Fibroblast of upper back skin (primary cell): ENCODE measurements at places on chromosomes 1 and 21.
A peak's percentile ranks its signal among the peaks of the same experiment; 100 is the strongest.

GRCh38 chr1:183435497-183435896, 17.3 kb upstream of the NMNAT2 start:
- no peak for DNase-seq

DNA sequence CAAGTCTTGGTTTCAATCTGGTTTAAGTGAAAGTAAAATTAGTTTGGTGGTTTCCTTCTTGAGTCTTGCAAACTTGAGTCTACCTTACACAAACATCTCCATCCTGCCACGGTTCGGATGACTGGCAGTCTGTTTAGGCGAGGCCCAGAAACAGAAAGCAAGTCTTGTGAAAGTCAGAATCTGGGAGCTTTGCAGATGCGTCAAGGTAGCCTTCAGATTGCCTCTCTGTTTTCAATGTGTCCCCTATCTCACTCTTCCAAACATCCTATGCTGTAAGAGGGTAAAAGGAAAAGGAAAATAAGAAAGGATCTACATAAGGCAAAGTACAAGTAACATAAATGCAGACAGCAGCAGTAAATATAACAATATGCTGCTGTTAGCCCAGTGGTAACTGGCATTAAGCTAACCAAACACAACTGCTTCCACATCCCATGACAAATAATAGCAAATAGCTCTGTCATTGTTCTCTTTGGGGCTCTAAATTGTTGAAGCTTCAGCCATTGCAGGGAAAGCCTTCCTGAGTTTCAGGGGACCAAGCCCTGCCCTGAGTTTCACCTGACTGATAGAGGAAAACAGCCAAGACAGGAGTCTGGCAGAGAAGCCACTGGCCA, 26.2 kb upstream of the C1orf105 start:
- DNase-seq, result no peak

- DNase-seq, result no peak
Observed at GRCh38 chr1:15400627-15401026, 9.1 kb upstream of the EFHD2 start.

DNA sequence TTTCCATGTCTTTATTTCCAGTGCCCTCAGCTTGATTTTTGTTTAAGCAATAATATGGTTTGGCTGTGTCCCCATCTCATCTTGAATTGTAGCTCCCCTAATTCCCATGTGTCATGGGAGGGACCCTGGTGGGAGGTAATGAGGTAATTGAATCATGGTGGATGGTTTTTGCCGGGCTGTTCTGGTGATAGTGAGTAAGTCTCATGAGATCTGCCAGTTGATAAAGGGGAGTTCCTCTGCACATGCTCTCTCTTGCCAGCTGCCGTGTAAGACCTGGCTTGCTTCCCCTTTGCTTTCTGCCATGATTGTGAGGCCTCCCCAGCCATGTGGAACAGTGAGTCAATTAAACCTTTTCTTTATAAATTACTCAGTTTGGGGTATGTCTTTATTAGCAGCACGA, 559.6 kb upstream of the ADAMTS5 start:
- DNase-seq, result peak; percentile 24

- peak; percentile 22 for DNase-seq
Observed at GRCh38 chr1:208848854-208849253, 604.7 kb upstream of the PLXNA2 start.

- DNase-seq, result no peak
Observed at GRCh38 chr1:42128499-42128898, 24.7 kb upstream of the GUCA2B start.

GRCh38 chr1:117796226-117796625, 133.2 kb downstream of the GDAP2 start:
- no peak for DNase-seq

DNA sequence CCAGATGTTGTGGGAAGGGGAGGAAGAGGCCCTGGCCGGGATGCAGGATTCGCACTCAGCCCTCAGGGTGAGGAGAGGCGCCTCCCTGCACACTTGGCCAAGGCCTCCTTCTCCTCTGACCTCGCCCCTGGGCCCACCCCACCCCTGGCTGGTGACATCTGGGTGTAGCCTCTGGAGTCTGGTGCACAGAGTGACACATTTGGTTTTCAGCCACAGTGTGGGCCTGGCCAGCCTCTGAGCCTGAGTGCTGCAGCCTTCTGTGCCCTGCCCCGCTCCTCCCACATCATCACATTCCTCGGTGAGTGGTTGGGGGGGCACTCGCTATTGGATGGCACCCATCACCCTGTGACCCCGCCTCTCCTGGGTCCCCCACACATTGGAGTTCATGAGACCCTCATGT, 45.8 kb downstream of the PRDM16 start:
- DNase-seq, result no peak

DNA sequence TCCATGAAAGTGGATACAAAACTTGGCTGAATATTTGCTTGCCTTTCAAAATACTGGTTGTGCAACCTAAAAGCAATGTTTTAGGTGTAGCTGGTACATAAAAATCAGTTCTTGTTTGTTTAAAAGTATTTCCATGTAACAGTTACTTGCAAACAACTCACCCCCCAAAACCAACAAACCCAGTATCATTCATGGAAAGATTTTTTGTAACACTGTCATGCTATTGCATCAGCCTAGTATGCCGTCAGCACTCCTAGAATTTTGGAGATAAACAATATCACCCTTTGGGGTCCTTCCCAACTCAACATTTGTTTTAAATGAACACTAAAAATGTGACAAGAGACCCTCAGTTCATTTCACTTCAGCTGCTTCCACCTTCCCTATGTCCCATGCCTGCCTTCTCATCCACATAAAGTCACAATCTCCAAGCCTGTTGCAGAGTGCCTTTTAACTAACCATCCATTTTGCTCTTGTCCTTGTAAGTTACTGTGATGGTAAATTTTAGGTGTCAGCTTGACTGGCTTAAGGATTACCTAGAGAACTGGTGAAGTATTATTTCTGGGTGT, 425.3 kb downstream of the DUSP10 start:
- peak; percentile 57 for DNase-seq

GRCh38 chr1:47592296-47593012, 154.6 kb downstream of the FOXD2 start:
- no peak for DNase-seq

DNA sequence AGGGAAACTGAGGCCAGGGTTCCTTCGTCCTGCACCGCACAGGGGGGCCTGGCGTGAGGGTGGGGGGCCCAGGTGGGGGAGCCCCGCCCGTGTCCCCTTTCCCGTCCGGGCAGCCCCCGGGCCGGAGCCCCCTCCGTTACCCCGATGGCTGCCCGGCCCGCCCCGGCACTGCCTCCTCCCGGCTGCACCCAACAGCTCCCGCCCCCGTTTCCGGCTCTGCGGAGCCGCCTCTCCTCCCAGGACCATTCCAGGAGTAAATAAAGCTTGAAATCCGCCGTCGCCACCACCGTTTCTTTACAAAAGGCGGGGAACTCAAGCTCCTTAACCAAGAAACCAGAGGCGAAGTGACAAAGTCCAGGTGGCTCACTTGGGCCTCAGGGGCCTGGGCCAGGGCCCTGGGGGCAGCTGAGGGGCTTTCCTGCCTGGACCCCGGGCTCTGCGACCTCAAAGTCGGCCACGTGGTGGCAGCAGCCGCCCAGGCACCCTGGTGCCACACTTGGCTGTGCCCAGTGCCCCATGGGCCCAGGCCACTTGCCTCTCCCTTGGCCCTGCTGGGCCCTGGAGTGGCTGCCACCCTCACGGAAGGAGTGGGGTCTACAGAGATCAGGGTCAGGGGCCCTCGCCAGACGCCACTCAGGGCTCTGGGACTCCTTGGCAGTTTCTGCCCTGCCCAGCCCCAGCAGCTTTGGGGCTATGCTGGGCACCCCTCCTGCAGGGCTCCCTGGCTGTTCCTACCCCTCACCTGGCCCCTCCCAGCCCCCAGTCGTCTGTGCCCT, 514 bp upstream of the FAAP20 start:
- peak; percentile 86 for DNase-seq

- DNase-seq, result no peak
Observed at GRCh38 chr1:166112425-166112824, 54.4 kb downstream of the FAM78B start.

DNA sequence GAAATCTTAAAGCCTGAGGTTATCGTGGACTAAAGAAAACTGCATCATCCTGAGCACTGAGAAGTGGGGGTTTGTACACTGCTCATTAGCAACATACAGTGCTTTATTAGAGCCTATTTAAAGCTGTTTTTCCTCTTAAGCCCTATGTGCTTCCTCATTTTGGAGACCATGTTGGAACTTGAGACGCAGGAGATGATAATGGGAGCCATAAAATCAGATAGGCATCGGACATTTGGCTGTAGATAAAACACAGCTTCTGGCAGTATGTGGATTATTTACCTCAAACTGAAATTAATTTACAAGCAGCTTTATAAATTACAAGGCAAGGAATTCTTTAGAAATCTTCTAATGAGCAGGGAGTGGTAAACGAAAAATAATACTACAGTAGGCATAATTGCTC, 147.7 kb upstream of the IVNS1ABP start:
- no peak for DNase-seq

DNA sequence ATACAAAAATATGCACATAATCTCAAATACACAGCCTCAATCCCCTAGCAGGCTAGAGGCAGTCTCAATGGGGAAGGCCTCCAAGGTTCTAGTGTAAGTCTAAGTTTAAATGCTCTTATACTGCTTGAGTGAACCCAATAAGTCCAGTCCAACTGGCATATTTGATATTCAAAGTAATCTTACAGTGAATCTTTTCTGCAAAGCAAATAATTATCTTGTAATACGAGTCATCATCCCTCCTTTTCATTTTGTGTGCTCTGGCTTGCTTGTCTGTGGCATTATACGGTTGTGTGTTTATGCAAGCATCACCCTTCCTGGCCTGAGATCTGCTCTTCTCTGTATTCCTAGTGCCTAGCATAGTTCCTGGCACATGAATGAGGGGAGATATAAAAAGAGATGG, 166.9 kb upstream of the HMGB4 start:
- no peak for DNase-seq

DNA sequence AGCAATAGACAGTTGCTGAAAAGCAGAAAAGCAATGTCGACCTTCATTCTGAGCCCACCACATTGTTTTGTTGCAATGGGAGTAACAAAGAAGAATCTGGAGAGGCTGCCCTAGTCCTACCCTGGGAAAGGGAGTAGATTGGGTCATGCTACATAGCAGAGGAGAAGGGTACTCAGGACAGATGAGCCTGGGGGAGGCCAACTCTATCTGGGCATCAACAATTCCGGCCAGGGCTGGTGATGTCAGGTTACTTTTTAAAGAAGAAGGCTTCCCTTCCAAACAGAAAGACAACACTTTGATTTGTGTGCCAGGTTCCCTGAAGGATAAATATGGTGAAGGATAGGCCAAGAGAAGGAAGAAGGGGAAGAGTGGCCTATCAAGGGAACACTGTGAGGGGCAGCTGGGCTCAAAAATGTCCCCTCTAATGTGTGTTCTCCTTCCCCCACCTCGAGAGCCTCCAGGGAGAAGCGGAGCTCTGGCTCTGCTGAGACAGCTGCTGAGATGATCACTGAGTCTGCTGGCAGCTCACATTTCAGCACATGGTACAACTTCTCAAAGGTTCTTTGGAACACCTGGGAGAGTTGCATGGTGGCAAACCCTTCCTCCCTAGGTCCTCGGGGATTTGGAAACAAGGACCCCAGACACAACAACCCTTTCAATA, 3.2 kb upstream of the ADIPOR1 start:
- no peak for DNase-seq

GRCh38 chr1:18144916-18145647, 37.5 kb downstream of the IGSF21 start:
- peak; percentile 34 for DNase-seq

DNA sequence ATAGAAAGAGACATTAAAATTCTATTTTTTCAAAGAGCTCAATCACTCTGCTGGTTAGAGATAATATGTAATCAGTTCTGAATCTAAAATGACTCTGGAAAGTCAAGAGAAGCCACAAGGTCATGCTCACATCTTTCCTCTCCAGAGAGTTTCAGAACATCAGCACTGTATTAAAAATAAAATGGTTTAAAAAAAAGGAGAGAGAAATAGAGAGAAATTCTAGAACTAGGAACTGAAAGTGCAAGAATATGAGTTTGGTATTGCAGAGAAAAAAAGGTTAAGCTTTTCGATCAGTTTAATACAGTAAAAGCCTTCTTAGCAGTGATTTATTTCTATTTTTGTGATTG, 44.0 kb upstream of the DIPK1A start:
- DNase-seq, result no peak

DNA sequence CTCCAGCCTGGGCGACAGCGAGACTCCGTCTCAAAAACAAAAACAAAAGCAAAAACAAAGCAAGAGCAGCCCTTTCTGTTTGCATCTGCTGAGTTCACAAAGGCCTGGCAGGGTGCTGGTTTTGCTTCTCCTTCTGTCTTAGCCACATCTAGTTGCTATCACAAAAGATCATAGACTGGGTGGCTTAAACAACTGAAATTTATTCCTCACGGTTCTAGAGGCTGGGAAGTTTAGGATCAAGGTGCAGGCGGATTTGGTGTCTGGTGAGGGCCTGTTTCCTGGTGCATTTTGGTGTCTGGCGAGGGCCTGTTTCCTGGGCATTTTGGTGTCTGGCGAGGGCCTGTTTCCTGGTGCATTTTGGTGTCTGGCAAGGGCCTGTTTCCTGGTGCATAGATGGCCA, 471.3 kb downstream of the CAMTA1 start:
- no peak for DNase-seq

DNA sequence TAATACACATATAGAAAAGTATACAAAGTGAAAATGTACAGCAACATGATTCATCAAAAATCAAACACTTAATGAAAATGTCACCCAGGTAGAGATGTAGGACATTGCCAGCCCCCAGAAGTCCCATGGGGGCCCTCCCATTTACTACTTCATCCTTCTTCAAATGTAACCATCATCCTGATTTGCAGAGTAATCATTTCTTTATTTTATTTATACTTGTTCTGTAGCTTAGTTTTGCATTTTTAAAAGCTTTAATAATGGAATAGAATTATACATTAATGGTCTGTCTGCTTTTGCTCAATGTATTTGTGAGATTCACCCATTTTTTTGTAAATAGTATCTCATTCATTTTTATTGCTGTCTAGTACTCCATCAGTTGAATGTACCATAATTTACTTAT, 96.8 kb upstream of the CD55 start:
- no peak for DNase-seq

GRCh38 chr1:52880206-52880605, 37.6 kb downstream of the ZYG11A start:
- no peak for DNase-seq

GRCh38 chr1:55069280-55069679, 29.9 kb downstream of the PCSK9 start:
- DNase-seq, result no peak

DNA sequence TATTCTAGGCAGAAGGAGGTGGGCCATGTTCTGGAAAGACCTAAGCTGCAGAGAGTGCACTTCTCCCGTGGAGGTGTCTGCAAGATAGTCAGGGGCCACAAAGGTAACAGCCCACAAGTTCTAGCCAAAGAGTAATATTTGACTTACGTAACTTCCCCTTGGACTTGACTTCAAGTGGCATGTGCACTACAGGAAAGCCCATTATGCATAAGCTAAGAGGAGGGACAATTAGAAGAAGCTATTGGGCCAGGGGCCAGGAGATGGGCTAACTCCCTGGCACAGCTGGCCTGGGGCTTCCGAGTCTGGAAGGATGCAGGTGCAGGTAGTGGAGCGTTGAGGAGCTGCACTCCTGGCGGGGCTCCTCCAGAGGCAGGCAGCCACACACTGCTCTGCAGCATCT, 58.3 kb downstream of the ERG start:
- no peak for DNase-seq
